ACHN (cell line): ENCODE measurements at places on chromosomes 5 and 9.
A peak's percentile ranks its signal among the peaks of the same experiment; 100 is the strongest.

DNA sequence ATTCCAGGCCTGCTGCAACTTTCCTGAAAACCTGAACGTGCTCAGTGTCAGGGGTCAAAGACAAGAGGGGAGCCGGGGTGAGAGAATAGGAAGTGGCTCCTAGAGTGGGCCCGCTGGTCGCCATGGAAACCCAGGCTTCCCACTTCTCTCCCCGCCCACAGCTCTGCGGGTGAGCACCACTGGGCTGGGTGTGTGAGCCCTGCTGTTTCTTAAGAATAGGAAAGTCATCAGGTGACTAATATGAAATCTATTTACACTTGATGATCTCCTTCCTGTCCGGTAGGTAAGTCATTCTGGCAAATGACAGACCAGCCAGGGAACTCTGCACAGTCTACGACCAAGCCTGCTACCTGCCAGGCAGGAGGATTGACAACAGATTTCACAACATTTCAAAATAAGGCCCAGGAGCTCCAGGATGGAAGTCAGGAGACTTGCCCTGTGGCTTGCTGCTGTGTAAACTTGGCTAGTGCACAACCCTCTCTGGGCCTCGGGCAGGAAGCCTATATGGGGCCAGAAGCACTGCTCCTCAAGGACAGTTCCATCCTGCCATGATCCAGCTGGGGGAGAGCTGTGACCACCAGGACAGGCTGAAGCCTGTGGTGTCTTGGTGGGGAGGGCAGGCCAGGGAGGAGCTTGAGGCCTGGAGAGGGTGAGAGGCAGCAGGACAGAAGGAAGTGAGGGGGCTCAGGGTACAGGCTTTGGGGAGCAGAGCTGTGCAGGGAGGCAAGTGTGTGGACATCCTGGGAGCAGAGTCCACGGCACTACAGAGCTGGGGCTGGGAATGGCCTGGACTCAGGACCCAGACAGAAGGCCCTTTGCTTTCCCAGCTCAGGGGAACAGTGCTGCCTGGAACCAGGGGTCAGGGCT lies 60.6 kb downstream of the SHB start:
- DNase-seq: peak; percentile 87

DNA sequence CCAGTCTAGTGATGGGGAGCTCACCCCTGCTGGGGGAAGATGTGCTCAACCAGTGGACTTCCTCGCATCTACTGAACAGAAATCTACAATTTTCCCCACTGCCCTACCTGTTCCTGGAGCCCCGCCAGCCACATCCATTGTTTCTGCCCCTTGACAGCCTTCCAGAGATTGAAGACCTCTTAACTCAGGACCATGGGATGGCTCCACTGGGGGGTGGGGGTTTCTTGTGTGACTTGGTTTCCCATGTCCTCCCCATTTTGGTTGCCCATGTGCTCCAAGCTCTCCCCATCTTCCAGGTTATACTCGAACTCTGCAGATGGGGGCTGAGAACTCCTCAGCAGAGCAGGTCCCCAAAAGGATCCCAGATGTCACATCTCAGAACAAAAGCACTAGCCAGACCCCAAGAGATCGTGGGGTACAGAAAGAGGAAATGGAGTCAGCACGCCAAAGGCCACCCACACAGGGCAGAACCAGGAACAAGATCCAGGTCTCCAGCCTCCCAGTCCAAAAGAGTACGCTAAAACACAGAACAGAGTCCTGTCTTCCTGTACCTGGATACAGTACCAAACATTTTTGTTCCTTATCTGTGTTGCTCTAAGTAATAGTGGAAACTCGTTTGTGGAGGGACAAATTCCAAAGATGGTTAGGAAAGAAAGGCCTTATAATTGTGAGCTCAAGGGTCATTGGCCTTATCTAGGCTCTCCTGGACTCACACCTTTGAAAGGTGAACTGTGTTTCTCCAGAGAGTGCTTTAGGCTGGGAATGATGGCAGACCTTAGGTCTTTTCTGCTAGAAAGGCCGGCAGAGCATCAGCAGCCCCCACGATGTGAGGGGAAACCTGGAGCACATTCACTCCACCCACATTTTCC lies 15.8 kb downstream of the CORO2A start:
- no peak for DNase-seq

GRCh38 chr9:75715360-75715759 lies 175.1 kb upstream of the PCSK5 start:
- DNase-seq: no peak

- no peak for DNase-seq
Measured at GRCh38 chr9:124973807-124974206, 32.9 kb upstream of the GOLGA1 start.

GRCh38 chr5:51387884-51388275 lies 4.6 kb downstream of the ISL1 start:
- no peak for DNase-seq

DNA sequence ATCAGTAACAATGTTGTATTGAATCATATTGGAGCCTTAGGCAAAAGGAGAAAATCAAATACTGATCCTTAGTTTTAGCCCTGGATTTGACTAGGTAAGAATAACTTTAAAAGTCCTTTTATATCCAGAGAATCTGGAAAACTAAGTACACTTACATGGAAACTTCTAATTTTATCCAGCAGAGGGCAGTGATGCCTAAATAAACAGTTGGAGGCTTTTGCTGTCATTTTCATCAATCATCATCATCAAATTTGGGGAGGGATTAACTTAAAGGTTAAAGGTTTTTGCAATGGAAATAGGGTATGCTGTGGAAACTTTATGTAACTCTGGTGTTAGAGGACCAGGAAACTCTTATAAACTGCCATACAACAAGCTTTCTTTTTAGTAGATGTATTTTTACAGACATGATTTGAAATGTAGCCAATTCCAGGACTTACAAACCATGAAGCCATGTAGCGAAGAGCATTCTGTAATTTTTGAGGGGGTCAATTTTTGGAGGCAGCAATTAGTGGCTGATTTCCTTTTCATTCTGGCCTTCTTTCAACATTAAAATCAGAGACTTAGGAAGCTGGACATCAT lies 112.7 kb downstream of the OSTF1 start:
- DNase-seq: peak; percentile 45

DNA sequence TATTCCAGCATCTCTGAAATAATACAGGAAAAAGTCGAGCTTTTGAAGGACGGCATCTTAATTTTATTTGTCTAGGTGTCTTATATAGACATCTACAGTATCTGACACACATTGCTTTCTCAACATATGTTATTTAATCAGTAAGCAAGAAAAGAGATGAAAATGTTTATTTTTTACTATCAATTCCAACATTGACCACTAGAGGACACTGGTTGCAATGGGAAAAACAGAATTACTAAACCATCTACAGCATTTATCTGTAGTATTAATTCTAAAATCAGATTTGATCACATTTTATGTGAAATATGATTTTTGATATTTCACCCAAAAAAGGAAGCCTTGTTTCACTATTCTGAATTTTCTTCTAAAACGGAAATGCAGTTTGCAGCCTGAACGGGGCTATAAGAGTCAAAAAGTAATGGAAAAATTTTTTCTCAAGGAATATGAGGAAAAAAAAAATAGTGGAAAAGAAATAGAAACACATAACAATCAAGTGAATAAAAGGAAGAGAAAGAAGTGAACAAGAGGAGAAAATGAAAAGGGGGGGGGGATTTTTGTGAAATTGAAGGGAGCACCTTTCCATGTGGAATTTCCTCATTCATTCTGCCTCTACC lies 98.6 kb downstream of the OSTF1 start:
- peak; percentile 20 for DNase-seq

DNA sequence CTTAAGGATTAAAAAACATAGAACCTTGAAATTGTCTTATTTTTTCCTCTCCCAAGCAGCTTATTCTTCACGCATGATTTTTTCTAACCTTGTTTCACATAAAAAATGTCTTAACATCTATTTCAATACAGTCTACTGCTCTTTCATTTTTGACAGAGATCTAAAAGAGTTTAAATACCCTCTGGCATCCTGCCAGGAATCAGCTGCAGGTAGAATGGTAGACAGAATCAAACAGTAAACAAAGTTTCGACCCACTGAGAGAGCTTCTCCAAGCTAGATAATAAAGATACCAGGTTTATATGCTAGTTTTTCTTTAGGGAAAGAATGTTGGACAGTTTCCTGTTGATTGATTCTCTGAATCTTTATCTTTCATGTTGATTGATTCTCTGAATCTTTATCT lies 555.8 kb upstream of the CDH9 start:
- DNase-seq: no peak

DNA sequence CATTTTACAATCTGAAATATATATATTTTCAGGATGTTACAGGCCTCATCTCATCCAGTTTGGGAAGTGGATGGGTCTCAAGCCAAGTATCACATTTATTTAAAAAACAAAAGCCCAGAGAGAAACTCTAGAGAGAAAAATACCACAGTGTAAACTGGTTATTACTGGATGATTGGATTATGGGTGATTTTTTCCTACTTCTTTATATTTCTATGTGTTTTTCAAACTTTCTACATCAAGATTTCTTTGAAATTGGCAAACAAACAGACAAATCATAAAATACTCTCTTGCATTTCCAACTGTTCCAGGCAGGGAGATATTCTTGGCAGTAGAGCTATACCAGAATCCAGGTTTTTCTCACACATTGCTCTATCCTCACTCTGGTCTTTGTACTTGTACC lies 116.0 kb upstream of the SMIM23 start:
- no peak for DNase-seq

GRCh38 chr9:95092262-95093072 lies 225.0 kb downstream of the FANCC start:
- DNase-seq: no peak

DNA sequence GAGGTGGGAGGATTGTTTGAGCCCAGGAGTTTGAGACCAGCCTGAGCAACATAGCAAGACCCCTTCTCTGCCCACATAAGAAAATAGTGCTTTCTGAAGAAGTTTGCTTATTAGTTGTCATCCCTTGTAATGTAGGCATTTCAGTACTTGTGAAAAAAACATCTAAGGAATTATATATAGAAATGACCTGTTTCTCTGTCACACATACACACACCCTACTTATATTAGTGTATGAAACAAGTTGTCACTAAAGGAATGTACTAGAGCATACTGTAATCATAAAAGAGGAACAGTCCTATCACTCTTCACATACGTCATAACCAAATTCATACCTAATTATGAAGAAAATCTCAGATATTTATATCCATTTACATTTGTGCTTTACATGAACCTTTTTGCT lies 122.0 kb downstream of the NIPBL start:
- no peak for DNase-seq

- no peak for DNase-seq
Measured at GRCh38 chr9:120815075-120815474, 21.9 kb upstream of the FBXW2 start.

DNA sequence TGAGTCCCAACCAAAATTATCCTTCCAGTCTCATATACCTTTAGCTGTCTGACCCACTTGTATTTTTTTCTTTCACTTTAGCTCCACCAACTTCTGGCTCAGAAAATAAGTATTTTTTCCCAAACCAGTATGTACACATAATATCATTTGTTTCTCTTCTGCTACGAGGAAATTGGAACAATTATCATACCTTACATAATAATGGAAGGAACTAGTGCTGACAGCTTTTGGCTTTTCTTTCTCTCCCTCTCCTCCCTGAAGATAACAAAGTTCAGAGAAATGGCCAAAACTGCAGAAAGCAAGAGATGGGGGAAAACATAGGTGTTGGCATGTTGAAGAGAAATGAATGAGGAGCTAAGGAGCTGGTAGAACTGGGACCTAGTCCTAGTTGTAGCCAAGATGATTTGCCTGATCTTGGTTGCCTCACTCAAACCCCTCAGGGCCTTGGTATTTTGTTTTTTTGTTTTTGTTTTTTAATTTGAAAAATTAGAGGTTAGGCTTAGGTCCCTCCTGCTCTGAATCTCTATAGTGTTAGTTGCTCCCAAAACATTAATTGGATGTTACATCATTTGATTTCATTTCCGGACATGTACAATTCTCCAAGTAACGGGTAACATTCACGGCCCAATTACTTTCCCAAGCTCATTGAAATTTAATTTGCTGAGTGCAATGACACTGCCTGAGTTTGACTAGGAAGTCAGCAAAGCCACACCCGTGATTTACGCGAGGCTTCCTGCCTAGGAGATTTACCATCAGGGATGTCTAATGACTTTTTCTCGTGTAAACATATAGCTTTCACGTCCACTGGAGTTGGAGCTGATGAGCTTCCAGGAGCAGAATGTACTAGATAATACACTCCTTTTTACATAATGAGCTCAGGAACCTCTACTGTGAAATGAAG lies 291.6 kb downstream of the TLE1 start:
- DNase-seq: no peak

DNA sequence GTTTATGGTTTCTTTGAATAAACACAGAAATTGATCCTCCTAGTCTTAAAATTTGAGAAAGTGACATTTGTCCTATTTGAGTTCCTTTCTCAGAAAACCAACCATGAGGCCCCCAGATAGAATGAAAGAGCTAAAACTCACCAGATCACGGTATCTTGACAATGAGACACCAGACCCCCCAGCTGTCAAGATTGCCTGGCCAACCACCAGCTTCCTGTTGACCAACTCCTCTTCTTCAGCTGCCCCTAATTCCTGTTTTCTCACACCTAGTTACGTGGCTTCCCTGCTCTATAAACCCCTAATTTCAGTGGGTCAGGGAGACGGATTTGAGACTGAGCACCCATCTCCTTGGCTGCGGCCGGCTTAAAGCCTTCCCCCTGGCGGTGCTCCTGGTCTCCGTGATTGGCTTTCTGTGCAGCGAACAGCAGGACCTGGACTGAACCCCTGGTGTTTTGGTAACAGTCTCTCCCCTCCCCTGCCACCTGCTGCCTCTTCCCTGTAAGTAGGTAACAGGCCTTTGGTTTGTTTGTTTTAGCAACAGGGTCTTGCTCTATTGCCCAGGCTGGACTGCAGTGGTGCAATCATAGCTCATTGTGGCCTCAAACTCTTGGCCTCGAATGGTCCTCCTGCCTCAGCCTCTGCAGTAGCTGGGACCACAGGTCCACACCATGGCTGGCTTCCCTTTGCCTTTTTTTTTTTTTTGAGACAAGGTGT lies 4.8 kb upstream of the ENTPD2 start:
- DNase-seq: no peak

DNA sequence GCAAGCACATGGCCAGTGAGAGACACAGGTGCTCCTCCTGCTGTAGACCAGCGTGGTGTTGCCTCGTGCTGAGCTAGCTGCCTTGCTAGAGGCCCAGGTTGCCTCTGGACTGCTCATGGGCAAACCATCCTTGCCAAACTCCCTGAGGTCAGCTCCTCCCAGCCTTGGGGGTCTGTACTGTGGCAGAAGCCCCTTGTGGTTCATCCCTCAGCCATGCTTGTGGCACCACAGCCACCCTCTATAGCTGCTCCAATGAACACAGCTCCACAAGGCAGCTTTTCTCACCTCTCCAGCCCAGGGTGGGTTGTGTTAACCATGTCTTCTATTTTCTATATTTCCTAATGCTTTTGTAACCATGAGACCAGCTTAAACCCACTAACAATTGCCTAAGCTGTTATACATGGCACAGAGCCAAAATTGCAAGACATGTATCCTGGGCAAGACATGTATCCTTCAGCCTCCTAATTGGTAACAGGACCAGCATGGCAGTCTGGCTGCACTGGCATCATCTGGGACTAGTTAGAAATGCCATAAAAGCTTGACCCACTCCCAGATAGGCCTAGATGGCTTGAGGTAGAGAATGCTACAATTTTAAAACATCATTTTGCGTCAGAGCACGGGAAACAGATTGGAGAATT lies 183.1 kb upstream of the S1PR3 start:
- no peak for DNase-seq
